Stimulated activated naive CD4-positive, alpha-beta T cell treated with Interleukin-2 at 50 U/mL for 16 hours (primary cell): ENCODE measurements at places on chromosomes 3 and 15.

DNA sequence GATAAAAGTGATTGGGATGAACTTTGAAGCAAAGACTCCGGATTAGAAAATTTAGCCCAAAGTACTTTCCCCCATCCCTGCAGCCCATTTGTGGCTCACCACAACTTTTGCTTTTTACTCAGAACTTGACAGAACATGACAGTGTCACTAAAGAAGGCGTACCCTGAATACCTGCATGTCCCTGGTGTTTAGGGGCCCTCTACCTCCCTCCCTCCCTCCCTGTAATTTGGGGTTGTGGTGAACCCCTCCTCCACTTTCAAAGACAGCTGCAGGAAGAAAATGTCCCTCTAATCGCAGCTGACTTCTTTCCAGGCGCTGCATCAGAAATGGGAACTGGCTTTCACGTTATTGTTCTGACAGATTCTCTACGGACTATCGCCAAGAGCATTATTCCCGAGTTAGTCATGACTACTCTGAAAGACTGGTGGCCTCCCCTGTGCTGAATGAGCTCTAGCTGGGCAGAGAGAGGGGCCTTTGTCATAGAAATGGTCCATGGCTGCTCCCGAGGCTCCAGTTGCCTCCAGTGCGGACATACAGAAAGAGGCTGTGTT is 93.2 kb upstream of the ARHGEF3 start:
- no peak for DNase-seq

DNA sequence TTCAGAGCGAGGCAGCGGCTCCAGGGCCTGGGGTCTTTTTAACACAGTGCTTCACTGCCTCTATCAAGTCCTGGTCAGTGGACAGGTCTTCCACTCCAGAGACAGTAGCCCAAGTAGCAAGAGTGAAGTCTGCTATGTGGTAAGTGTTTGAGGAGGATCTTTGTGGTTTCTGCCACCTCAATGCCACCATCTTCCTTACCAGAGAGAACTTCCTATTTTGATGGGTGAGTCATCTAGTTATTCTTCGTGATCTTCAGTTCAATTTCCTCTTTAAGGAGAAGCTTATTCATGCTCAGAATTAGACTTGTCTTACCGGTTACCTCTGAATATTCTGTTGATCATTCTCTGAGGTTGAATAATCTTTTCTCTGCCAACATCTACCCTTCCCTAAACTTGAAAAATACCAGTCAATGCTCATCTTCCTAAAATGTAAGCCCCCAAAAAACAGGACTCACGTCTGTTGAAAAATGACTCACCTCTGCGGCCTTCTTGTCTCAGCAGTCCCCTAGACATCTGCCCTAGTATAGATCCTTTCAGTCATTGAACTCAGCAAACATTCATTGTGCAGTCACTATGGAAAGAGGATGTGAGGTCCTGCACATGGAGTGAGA is 32.2 kb upstream of the BCL6 start:
- DNase-seq = peak; percentile 27

DNA sequence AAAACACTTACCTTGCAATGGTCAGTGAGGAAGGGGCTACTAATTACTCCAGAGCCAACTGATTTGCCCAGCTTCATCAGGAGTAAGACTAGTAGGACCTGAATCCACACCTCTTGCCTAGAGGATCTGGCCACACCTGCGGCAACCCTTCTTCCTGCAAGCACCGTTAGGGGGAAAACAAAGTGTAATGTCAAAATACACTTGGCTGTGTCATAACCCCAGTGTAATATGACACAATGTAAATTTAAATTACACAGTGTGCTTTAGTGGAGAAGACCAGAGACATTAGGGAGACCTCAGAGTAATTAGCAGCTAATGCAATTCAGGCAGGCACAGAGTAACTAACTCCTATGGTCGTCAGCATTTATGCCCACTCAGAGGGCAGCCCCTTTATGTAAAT is 308.5 kb upstream of the ARRDC4 start:
- DNase-seq = no peak

DNA sequence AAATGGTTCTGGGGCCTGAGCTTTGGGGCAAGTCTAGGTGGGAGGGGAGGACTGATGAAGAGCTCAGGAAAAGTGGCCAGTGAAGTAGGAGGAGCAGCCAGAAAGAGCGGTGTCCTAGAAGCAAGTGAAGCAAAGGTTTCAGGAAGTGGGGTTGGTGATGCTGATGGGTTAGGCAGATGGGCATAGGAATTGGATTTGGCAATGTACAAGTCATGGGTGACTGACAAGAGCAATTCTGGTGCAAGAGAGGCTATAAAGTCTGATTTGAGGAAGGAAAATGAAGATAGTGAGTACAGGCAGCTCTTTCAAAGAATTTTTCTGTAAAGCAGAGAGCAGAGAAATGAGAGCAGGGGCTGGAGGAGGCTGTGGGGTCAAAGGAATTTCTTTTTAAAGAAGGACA is 19.7 kb downstream of the ALPK3 start:
- DNase-seq = no peak
